Heart right ventricle (tissue), 16 donors: ENCODE measurements at places on chromosomes 5 and 9. TPM values are rescaled to one million over a fixed set of nuclear protein-coding genes. Genes with fewer than 3 reads are reported as not detected.

Gene TSSK1B
- not detected for polyA plus RNA-seq

Gene SLC6A3
- polyA plus RNA-seq, result not detected

DNA sequence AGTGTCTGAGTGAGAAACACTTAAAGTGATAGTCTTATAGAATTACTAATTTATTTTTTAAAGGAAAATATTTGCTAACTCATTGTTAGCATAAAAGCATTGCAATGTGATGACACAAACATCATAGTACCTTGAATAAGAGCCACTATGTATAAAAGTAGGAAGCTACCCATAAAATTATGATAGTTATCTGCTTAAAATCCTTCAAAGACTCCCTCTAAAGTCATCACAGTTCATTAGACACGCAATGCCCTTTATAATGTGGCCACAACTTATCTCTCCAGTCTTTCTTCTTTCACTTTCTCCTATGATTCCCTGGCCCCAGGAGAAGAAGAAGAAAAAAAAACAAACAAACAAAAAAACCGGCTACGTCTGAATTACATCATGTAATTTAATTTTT is 1144.0 kb upstream of the NUDT12 start:
- no peak overlapping the region for H3K4me3 ChIP-seq
- no peaks in the 10 kb centered on the region for H3K27me3 ChIP-seq
- H3K4me1 ChIP-seq, result no peaks in the 10 kb centered on the region
- H3K27ac ChIP-seq, result no peak overlapping the region

Gene ADGRD2
- polyA plus RNA-seq, result not detected

Gene PCDHA5
- polyA plus RNA-seq, result not detected

DNA sequence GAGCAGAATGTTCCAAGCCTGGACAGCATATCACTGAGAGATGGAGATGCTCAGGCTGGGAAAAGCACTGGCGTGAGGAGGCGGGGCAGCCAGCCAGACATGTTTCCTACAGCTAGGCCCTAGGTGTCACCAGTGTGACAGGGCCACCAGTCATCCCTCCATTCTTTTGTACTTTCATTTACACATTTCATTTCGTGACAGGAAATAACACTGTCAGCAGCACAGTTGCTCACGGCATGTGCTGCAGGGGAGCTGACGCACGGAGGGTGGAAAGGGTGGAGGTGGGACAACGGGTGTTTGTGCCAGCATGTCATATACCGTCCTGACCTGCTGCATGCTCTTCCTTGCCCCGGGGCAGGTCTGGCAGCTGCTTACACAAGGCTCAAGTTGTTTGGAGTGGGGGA is 14.8 kb upstream of the CEMIP2 start:
- no peaks in the 10 kb centered on the region for H3K36me3 ChIP-seq
- peaks cover 3% of the 10 kb centered on the region for H3K4me1 ChIP-seq
- no peaks in the 10 kb centered on the region for H3K27me3 ChIP-seq
- peak; percentile 12 for DNase-seq
- H3K4me3 ChIP-seq, result no peak overlapping the region
- no peak overlapping the region for H3K27ac ChIP-seq

Gene KLF9
- polyA plus RNA-seq, result 31.9 TPM

DNA sequence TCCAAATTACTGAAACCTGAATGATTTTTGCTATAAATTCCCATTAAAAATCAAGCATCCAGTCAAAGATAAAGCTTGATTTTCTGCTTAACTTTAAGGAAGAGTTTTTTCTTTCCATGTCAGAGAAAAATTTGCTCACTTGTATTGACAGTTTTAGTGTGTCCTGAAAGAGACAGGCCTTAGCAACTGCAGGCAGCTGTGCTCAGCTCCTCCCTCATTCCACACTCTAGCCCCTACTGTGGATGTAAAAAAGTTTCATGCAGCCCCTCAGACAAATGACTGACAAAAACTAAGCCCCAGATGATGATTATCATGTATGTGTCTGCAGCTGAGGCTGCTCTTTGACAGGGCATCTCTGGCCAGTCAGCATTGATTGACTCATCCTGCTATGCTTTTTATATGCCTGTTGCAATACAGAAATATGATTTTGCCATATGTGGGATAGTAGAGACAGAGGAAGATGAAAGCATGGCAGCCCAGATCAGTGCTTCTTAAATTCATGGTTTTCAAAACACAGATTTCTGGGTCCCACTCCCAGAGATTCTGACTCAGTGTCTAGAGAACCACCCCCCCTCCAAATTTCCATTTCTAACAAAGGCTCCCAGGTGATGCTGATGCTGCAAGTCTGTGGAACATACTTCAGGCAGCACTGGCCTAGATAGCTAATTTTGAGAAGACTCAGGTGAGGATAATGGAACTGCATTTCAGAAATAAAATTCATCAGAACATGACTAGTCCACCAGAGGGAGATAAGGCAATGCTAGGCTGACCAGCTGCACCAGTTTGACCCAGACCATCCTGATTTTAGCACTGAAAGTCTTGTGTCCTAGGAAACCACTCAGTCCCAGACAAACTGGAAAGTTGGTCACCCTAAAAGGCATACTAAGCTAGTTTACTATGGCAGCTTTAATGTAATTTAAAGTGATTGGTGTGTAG is 298.7 kb upstream of the KCNN2 start:
- no peak for DNase-seq
- no peaks in the 10 kb centered on the region for H3K4me1 ChIP-seq
- H3K27ac ChIP-seq, result no peak overlapping the region
- no peak overlapping the region for H3K4me3 ChIP-seq

Gene DBH
- polyA plus RNA-seq, result not detected

DNA sequence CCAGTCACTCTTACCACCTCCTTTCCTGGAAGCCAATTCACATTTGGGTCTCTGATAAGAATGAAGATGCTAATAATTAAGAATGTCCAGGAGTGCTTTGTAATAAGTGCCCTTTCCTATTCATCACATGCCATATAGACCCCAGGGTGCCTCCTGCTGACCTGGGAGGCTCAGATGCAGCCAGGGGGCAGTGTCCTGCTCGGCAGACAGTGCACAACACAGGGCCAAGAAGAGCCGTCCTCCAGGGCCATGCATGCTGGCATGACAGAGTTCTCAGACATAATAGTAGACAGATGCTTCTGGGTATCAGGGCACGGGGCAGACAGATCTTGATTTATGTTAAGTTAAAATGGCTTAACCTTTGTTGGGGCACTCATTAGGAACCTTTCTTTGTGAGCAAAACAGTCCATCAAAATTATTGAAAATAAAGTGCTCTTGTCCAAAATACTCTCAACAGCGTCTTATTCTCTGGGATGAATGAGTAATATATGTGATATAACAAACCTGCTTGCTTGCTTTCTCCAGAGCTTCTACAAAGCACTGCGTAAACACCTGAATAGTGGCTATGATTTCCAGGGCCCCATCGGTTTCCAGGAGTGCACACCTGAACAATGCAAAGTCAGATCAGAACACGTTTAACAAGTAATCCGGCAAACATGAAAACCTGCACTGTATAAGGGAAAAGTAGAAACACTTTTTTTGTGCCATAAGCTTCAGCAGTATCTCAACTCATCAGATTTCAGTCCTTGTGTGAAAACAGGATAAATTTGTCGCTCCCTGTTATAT is 192.7 kb downstream of the FANCC start:
- no peak overlapping the region for H3K4me3 ChIP-seq
- H3K27ac ChIP-seq, result no peak overlapping the region
- no peak for DNase-seq
- H3K36me3 ChIP-seq, result no peaks in the 10 kb centered on the region
- H3K4me1 ChIP-seq, result peaks cover 3% of the 10 kb centered on the region
- H3K27me3 ChIP-seq, result no peaks in the 10 kb centered on the region
